HEK293T (cell line): ENCODE measurements at places on chromosomes 11 and 22.

- no peak for DNase-seq
Observed at GRCh38 chr11:57645689-57646085, 4.0 kb downstream of the YPEL4 start.

DNA sequence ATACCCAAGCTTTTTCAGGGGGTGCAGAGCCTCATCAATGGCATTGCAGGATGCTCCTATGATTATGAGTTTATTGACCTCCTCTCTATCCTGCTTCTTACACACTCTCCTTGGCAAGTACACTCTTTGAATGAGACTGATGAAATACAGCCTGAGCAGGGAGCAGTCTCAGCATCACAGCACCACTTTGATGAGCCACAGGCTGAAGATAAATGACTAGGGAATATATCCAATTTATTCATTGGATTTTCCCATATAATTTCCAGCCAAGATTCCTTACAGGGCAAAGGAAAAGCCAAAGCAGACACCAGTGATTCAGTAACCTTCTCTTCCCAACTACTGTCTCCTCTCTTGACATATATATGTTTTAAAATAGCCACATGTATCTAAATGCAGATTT is 79.2 kb downstream of the CASP12 start:
- no peak for DNase-seq

- DNase-seq = peak; percentile 72
Observed at GRCh38 chr11:61587951-61588727, 7.3 kb upstream of the SYT7 start.

- no peak for DNase-seq
Observed at GRCh38 chr11:27084518-27084917, 43.9 kb downstream of the BBOX1 start.

- DNase-seq = no peak
Observed at GRCh38 chr11:63547061-63547460, 10.5 kb downstream of the PLAAT4 start.

DNA sequence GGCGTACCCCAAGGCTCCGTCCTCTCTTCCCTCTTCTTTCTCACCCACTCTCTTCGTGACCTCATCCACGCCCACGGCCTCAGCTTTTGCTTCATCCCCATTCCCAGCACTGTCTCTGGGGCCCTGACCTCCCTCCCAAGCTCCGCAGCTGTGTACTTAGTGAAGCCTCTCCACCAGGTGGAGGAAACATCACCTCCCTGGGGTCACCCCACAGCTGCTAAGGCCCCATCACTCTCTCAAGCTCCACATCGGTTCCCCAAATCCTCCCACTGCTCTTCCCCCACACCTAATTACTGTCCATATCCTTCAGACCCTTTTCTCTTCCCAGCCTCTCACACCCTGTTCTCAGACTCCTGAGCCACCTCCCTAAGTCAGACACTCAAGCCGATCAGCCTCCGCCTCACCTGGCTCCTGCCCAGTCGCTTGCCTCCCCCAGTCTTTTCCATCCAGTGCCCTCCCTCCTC is 7.9 kb upstream of the SYT7 start:
- DNase-seq = no peak

- DNase-seq = no peak
Observed at GRCh38 chr11:14975252-14975587, 3.1 kb upstream of the CALCA start.

DNA sequence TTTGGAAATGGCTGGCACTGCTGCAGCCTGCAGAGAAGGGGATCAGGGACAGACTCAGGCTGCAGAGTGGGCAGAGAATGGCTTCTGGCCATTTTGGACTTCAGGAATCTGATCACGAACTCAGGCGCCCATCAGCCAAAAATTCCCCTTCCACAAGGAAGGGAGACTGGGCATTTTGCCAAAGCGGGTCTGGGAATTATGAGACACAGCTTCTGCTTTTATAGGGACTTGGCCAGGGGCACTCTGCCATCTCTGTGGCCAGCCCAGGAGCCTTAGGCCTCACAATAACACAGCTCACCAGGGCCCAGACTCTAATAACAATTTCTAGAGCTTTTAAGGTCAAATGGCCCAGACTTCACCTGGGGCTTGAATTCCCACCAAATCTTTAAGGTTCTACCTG is 74.7 kb downstream of the CHST1 start:
- DNase-seq = no peak

DNA sequence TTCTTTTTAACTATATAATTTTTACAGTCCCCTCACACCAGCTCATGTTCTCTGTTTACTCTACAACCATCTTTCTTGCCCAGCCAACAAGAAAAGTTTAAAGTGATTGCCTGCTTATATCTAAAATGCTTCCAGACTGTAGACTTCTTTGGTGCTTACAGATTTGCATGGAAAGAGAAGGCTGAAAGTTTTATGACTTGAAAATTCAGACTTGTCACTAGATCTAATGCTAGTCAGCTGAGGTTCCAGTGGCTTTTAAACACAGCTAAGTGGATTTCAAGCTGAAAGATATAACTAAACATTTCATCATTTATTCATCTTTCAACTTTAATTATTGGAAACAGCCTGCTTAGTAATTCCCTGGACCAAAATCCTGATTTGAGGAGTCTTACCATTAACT is 178.4 kb downstream of the NAV2 start:
- DNase-seq = no peak

DNA sequence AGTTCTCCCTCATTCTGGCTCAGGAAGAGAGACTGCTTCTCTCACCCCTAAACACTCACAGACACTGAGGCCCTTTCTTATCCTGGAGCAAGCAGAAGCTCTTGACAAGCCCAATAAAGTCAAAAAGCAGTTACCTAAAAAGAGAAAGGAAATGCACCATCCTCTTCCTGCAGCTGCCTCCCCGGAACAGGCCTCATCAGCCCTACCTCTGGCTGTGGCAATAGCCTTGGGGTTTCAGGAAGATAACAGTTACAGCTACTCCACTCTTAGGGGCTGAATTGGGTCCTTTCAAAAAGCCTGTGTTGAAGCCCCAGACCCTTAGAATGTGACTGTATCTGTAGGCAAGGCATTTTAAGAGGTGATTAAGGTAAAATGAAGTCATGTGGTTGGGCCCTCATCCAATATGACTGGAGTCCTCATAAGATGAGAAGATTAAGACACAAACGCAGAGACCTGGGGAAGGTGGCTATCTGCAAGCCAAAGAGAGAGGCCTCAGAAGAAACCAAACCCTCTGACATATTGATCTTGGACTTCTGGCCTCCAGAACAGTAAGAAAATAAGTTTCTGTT is 3.5 kb upstream of the LGALS12 start:
- no peak for DNase-seq

- DNase-seq = peak; percentile 66
Observed at GRCh38 chr11:86608251-86608799, 64.1 kb downstream of the ME3 start.

DNA sequence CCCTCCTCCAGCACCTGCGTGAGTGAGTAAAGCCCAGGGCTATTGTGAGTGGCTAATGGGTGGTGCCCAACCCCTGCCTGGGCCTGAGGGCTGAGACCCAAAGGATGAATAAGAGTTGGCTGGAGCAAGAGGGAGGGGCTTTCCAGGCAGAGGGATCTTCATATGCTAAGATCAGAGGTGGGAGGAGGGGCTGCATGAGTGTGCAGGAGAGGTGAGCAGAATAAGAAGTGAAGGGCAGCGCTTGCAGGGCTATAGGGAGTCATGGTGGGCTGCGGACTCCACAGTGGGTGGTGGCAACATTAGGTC is 3.9 kb downstream of the EMID1 start:
- no peak for DNase-seq

DNA sequence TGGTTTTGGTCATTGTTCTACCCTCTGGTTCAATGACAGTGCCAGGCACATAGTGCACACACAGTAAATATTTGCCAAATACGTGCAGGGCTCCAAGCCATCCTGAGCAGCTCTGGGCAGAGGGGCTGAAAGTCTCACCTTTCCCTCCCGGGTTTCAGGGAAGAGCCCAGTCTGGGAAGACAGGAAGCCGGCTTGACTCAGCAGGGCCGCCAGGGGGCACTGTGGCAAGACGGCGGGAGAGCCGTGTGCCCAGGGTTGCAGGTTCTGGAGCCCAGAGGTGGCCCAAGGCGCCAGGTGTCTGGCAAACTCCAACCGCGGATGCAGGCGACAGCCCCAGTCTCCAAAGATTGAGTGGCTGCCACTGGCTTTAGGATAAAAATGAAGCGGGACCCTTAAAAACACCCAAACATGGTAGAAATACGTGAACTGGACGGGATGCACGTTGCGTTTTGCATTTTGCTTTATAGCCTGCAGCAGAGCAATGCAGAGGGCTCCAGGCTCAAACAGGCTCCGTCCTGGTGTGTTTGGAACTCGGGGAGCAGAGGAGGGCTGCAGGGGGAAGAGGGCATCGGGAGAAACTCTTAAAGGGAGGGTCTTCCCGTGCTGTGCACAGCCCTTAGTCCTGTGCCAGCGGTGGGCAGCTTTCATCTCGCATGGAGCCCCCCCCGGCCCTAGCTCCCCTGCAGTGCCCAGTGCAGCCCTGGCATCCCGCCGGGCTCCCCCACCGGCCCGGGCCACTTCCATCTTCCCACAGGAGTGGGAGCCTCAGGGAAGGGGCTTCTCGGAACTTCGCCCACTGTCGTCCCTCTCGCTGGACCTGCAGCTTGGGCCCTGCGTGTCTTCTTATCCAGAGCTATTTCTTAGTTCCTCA is 10.7 kb downstream of the KRTAP5-5 start:
- peak; percentile 81 for DNase-seq

DNA sequence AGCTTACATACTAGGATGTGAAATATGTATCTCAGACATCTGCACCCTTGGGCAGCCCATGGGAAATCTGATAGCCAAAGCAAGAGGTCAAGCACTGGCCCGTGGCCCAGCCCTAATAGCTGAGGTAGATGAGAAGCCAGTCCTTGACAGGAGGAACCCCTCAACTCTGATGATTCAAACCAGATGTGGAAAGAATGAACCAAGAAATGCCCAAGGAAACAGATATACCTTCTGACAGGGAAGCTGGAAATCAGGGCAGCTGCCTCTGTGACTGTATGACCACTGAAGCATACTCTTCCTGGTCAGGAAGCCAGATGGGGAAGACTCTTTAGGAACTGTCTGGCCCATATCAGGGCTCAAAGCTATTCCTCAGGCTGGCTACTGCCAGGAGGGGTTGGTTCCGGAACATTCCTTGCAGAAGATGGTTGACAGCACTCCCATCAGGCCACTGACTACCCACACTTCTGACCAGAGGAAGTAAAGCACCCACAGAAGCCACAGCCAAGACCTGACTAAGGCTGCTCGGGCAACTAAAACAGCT is 124.2 kb downstream of the SWAP70 start:
- DNase-seq = no peak

- DNase-seq = no peak
Observed at GRCh38 chr22:28934026-28934425, 50.7 kb downstream of the ZNRF3 start.

DNA sequence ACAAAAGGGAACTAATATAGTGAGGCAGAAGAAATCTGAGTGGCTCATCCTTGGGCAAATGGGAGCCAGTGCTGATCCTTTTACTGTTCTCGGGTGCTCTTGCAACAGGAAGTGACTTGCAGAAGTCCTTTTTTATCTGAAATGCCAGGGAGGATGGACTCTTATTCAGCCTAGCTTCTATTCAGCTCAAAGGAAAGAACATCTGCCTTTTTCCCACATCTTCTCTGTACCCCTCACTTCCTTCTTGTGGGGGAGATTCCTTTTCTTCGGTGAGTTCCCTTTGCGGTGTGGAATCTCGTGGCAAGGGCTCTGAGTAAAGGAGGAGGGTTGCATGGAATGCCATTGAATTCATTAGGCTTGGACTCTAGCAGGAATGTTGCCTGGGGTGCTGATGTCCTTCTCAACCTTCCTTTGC is 76.2 kb downstream of the ZBTB16 start:
- DNase-seq = no peak

- no peak for DNase-seq
Observed at GRCh38 chr11:72026090-72026489, 27.4 kb downstream of the IL18BP start.

GRCh38 chr11:101866619-101867491 is 48.0 kb upstream of the CEP126 start:
- no peak for DNase-seq

- no peak for DNase-seq
Observed at GRCh38 chr22:48209473-48210197, 1447.2 kb downstream of the TBC1D22A start.

DNA sequence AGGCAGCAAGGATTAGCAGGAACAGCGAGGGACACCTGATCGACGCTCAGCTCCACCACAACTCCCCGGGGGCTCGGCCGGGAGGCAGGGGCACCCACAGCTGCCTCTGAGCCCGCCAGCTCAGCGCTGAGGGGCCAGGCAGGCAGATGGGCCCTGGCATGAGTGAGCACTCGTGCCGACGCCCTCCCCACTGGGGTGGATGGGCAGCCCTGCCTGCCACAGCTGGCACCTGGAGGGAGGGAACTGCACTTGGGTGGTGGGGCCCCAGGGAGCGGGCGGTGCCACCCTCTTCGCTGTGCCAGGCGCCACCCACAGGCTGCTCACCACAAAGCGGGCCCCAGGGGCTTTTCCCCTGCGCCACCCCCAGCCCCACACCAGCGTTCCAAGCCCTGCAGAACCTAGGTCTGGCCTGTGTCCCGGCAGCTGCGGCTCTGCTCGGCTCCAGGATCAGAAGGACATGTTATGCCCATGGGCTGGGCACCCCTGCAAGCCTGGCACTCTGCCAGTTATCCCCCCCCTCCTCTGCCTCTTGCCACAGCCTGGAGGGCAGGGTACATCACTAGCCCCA is 28.8 kb downstream of the WNT7B start:
- no peak for DNase-seq

DNA sequence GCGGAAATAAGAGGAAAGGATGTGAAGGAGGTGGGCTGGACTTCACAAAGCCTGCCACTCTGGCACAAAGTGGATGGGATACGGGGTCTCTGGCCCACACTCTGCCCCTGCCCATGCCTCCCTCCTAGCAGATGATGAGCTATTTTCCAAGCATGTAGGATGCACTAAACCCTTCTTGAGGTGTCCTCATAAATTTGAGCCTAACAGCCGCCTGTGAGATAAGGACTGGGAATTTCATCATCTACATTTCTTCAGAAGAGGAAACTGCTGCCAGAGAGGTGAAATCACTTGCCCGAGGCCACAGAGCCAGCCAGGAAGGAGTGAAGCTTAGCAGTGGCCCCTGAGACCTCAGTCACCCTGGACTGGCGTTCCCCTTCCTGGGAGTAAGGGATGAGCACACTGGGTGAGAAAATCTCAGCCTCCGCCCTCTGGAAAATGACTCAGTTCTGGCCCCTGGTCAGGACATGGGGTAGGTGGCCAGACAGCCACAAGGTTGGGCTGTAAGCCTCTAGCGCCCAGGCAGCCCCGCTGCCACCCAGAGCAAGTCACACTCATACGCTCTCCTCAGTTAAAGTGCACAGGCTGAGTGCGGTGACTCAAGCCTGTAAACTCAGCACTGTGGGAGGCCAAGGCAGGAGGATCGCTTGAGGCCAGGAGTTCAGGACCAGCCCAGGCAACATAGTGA is 27.9 kb downstream of the MB start:
- no peak for DNase-seq

DNA sequence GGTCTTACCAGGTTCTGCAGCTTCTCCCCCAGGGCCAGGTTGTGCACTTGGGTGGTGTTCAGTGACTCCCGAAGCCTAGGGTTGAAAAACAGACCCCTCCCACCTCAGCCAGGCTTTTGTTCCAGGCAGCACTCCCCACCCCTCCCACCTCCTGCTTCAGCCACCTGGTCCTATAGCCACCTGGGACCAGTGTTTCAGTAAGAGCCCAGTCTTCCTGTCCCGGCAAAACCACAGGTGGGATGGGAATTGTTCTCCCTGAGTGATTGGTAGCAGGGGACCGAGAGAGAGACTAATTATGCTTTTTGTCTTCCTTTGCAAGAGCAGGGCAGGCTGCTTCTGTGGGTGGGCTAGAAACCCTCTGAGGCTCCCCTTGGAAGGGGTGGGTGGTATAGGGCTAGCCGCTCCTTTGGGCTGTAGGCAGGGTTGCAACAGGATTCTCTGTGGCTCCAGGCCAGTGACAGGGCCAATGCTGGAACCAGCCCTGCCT is 8.5 kb upstream of the NAALADL1 start:
- no peak for DNase-seq

GRCh38 chr11:116466191-116466590 is 306.6 kb downstream of the BUD13 start:
- DNase-seq = no peak
